Naive thymus-derived CD8-positive, alpha-beta T cell (primary cell): ENCODE measurements at places on chromosomes 2 and 18.

DNA sequence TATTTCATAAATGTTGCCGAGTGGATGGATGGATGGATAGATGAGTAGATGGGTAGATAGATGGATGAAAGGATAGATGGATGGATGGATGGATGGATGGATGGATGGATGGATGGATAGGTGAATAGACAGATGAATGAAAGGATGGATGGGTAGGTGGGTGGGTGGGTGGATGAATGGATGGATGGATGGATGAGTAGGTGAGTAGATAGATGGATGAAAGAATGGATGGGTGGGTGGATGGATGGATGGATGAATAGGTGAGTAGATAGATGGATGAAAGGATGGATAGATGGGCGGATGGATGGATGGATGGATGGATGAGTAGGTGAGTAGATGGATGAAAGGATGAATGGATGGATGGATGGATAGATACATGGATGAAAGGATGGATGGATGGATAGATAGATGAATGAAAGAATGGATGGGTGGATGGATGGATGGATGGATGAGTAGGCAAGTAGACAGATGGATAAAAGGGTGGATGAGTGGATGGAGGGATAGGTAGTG lies 104.3 kb downstream of the SMAD7 start:
- no peaks in the 10 kb centered on the region for H3K27me3 ChIP-seq
- H3K27ac ChIP-seq = peak overlapping the region; percentile 48
- H3K4me3 ChIP-seq = no peak overlapping the region
- H3K36me3 ChIP-seq = no peaks in the 10 kb centered on the region
- DNase-seq = no peak

- no peak overlapping the region for H3K27ac ChIP-seq
- peaks cover 3% of the 10 kb centered on the region for H3K36me3 ChIP-seq
- H3K27me3 ChIP-seq = no peaks in the 10 kb centered on the region
Measured at GRCh38 chr2:28809927-28810326, 707 bp upstream of the SPDYA start.

GRCh38 chr2:24891201-24891600 lies 28.8 kb downstream of the ADCY3 start:
- DNase-seq = no peak
- H3K4me3 ChIP-seq = no peak overlapping the region
- no peaks in the 10 kb centered on the region for H3K27me3 ChIP-seq

GRCh38 chr2:60432035-60432601 lies 121.3 kb downstream of the BCL11A start:
- H3K27me3 ChIP-seq = peaks cover 4% of the 10 kb centered on the region
- no peak for DNase-seq
- H3K36me3 ChIP-seq = no peaks in the 10 kb centered on the region
- H3K4me3 ChIP-seq = no peak overlapping the region
- H3K27ac ChIP-seq = no peak overlapping the region

- H3K36me3 ChIP-seq = no peaks in the 10 kb centered on the region
- no peak for DNase-seq
- H3K4me3 ChIP-seq = no peak overlapping the region
Measured at GRCh38 chr2:141528990-141529389, 601.8 kb downstream of the LRP1B start.

GRCh38 chr2:142824756-142825155 lies 52.7 kb upstream of the KYNU start:
- no peaks in the 10 kb centered on the region for H3K36me3 ChIP-seq
- H3K27me3 ChIP-seq = no peaks in the 10 kb centered on the region
- no peak overlapping the region for H3K4me3 ChIP-seq
- DNase-seq = no peak
- H3K27ac ChIP-seq = no peak overlapping the region
- no peaks in the 10 kb centered on the region for H3K4me1 ChIP-seq

DNA sequence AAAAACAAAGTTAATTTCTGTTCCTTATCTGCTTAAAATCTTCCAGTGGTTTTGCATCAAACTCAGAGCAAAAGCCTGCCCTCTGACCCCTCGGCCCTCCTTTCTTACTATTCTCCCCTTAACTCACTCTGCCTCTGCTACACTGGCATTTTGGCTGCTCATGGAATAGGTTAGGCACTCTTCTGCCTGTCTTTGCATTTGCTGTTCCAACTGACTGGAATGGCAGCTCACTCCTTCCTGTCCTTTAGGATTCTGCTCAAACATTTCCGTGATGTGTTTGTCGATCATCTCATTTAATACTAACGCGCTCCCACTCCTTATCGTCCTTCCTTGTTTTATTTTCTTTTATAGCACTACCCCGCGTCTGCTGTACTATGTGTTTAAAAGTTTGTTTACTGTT lies 815 bp downstream of the CEBPZ start:
- no peak overlapping the region for H3K4me3 ChIP-seq
- no peak for DNase-seq
- H3K4me1 ChIP-seq = peaks cover 39% of the 10 kb centered on the region
- H3K36me3 ChIP-seq = peaks cover 4% of the 10 kb centered on the region
- no peak overlapping the region for H3K27ac ChIP-seq
- no peaks in the 10 kb centered on the region for H3K27me3 ChIP-seq

DNA sequence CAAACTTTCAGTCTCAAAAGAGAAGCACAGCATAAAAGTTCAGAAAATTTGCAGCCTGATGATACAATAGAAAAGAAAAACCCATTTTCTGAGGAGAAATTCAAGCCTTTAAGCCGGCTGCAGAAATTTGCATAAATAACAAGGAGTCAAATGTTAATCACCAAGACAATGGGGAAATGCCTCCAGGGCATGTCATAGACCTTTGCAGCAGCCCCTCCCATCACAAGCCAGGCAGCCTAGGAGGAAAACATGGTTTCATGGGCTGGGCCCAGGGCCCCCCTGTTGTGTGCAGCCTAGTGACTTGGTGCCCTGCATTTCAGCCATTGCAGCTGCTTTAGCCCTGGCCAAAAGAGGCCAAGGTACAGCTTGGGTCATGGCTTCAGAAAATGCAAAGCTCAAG lies 54.1 kb upstream of the CAVIN2 start:
- peaks cover 16% of the 10 kb centered on the region for H3K27me3 ChIP-seq
- no peak for DNase-seq
- H3K4me3 ChIP-seq = no peak overlapping the region
- no peaks in the 10 kb centered on the region for H3K36me3 ChIP-seq
- H3K4me1 ChIP-seq = no peaks in the 10 kb centered on the region

DNA sequence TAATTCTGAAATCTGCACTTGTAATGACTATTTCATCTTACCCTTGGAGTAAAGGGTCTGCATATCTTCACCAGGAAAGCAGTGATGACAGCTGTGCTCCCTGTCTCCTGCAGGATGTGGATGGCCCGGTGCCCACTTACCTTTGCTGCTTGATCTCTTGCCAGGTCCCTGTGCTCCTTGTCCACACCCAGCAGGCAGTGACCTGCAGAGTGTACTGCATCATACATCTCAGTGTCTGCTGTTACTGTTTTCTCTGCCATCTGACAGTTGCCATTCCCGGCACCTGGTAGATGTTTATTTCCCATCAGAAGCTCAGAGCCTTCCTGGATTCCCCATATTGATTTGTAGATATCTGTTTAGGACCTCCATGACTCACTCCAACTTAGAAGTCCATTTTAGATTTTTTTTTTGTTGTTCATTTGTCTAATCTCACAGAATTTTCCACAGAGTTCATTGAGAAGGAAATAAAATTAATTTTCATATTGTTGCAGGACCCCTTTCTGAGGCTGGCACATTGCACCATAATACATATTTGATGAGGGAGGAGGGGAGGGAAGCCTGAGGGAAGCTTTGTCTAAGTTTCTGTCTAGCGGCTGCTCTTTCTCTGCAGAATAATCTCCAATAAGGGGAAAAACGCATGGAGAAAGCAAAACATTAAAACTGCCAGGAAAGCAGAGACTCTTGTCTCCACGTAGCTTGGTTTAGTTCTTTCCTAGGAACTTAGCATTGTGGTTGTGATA lies 697.5 kb upstream of the RAB6C start:
- no peak overlapping the region for H3K4me3 ChIP-seq
- H3K4me1 ChIP-seq = no peaks in the 10 kb centered on the region
- H3K36me3 ChIP-seq = no peaks in the 10 kb centered on the region
- no peak for DNase-seq
- H3K27me3 ChIP-seq = peaks cover 4% of the 10 kb centered on the region

DNA sequence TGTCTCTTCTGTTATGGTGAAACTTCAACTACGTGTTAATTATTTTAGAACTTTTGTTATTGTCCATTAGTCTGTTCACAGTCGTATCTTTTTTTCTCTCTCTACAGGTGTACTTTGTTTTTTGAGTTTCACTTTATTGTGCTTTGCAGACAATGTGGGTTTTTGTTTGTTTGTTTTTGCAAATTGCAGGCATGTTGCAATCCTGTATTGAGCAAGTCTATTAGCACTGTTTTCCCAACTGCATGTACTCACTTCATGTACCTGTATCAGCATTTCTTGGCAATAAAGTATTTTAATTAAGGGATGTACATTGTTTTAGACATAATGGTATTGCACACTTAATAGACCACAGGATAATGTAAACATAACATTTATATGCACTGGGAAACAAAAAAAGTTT lies 99.1 kb upstream of the FAM110C start:
- no peaks in the 10 kb centered on the region for H3K36me3 ChIP-seq
- H3K4me1 ChIP-seq = no peaks in the 10 kb centered on the region
- H3K4me3 ChIP-seq = no peak overlapping the region
- no peaks in the 10 kb centered on the region for H3K27me3 ChIP-seq
- no peak overlapping the region for H3K27ac ChIP-seq
- DNase-seq = no peak

- no peak for DNase-seq
- no peak overlapping the region for H3K4me3 ChIP-seq
- no peak overlapping the region for H3K27ac ChIP-seq
- peaks cover 24% of the 10 kb centered on the region for H3K27me3 ChIP-seq
- H3K4me1 ChIP-seq = no peaks in the 10 kb centered on the region
Measured at GRCh38 chr18:36350251-36350651, 52.7 kb downstream of the FHOD3 start.

- peaks cover 4% of the 10 kb centered on the region for H3K36me3 ChIP-seq
- H3K27me3 ChIP-seq = no peaks in the 10 kb centered on the region
- DNase-seq = no peak
Measured at GRCh38 chr18:46236156-46236555, 132.0 kb downstream of the HAUS1 start.

GRCh38 chr2:158651358-158652057 lies 143.6 kb upstream of the DAPL1 start:
- no peak for DNase-seq
- H3K27ac ChIP-seq = no peak overlapping the region
- peaks cover 8% of the 10 kb centered on the region for H3K4me1 ChIP-seq
- peaks cover 3% of the 10 kb centered on the region for H3K36me3 ChIP-seq
- no peaks in the 10 kb centered on the region for H3K27me3 ChIP-seq

DNA sequence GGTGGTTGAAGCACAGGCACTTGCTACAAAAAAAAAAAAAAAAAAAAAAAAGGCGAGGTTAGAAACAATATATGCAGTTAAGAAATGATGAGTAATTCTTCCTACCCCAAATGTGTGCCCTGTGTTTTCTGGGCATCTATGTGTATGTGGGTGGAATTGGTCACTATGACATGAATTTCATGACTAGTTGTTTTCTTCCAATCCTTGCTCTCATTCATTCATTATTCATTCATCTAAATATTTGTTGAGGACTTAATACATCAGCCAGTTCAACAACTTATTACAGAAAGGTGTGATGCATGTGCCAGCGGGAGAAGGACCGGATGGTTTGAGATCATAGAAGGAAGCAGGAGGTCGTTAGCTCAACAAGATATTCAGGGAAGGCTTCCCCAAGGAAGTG lies 8.3 kb upstream of the EGR4 start:
- DNase-seq = no peak
- H3K4me3 ChIP-seq = no peak overlapping the region
- no peak overlapping the region for H3K27ac ChIP-seq
- H3K27me3 ChIP-seq = peaks cover 44% of the 10 kb centered on the region

GRCh38 chr18:69787825-69788547 lies 159.7 kb downstream of the CD226 start:
- DNase-seq = no peak
- H3K27me3 ChIP-seq = no peaks in the 10 kb centered on the region
- H3K27ac ChIP-seq = no peak overlapping the region
- H3K36me3 ChIP-seq = no peaks in the 10 kb centered on the region

DNA sequence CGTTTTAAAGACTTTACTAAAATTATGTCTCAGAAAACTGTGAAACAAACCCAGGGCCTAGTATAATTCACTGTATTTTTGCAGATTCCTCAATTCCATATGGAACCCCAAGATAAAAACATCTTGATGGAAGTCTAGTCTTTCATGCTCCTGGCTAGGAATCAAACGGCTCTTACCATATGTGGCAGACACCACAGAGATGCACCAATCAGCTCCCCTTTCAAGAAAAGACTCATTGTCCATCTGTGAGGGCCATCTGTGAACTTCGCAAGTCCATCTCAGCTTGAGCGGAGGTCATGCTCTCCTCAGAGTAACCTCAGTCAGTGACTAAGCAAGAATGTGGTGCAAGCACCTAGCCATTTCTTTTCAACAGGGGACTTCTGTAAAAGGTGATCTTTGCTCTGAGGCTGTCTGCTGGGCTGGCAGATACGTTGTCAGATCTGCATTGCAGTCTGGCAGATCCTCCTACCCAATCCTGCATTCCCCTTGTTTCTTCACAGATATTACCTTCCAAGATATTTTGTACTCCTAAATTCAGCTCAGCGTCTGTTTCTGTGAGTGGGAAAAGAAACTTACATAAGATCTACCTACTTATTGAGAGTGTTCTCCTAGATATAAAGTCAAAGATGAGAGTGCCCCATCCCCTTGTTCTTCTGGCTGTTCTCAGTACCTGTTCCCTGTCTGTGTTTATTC lies 419.3 kb downstream of the SPAG16 start:
- H3K27ac ChIP-seq = no peak overlapping the region
- H3K36me3 ChIP-seq = no peaks in the 10 kb centered on the region
- DNase-seq = no peak
- H3K4me1 ChIP-seq = no peaks in the 10 kb centered on the region
- H3K4me3 ChIP-seq = no peak overlapping the region

GRCh38 chr2:24910245-24910644 lies 9.8 kb downstream of the ADCY3 start:
- no peak overlapping the region for H3K27ac ChIP-seq
- peaks cover 48% of the 10 kb centered on the region for H3K4me1 ChIP-seq
- H3K4me3 ChIP-seq = no peak overlapping the region
- no peaks in the 10 kb centered on the region for H3K27me3 ChIP-seq
- no peak for DNase-seq

DNA sequence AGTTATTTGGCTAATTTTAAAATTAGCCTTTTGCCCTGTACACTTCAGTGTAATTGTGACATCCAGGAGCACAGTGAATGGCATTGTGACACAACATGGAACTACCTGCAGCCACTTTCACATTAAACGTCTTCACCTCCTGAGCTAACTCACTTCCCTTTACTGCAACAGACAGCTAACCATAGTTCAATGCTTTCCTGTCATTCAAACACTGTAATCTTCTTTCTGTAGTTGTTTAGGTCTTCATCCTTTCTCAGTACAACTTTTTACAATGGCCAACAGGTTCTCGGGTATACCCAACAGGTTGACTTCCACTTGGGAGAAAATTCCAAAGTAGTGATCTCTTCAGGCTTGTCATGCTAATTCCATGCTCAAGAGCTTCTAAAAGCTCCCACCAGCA lies 8.6 kb upstream of the AGPS start:
- H3K27ac ChIP-seq = no peak overlapping the region
- H3K27me3 ChIP-seq = no peaks in the 10 kb centered on the region
- no peak overlapping the region for H3K4me3 ChIP-seq
